ENCODE measurements at places on chromosomes 16 and 17. TPM values are rescaled to one million over a fixed set of nuclear protein-coding genes. Genes with fewer than 3 reads are reported as not detected.

GPRC5C gene
- 46.5 TPM for total RNA-seq

RHBDL1 gene
- total RNA-seq: 1.1 TPM

CPHXL2 gene
- total RNA-seq: not detected

TMEM92 gene
- not detected for total RNA-seq

ZG16 gene
- total RNA-seq: not detected

AOC2 gene
- total RNA-seq: not detected

DNA sequence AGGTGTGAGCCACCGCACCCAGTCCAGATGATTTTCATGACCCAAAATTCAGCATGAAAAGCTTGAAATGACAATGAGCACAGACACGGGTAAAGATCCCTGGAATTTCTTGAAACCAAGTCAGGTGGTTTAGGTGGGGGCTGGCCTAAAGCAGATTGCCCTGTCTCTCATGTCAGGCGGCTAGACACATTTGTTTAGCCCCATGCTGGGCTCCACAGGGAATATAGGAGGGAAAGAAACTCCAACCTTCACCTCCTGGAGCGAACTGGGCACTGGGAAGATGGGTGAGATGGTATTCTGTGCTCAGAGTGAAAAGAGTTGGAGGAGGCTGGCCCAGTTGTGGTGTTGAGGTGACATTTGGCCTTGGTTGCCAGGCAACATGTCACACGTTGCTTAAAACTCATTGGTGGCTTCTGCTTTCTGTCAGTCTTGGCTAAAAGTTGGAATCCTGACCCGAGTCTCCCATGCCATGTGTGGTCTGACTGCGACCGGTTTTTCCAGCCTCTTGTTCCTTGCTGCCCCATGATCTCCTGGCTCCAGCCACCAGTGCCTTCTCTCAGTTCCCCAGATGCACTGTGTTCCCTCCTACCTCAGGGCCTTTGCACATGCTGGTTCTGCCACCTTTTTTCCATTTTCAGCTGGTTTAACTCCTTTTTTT, 113.7 kb downstream of the ABCC6 start:
- H3K4me3 ChIP-seq: no peak overlapping the region
- peaks cover 6% of the 10 kb centered on the region for H3K4me1 ChIP-seq
- no peak for DNase-seq
- H3K36me3 ChIP-seq: peaks cover 64% of the 10 kb centered on the region

- 0 out of 2 replicates have a peak, but pooled peaks cover 4% of the 10 kb centered on the region for H3K27me3 ChIP-seq
- no peak for DNase-seq
- no peaks in the 10 kb centered on the region for H3K4me1 ChIP-seq
- H3K36me3 ChIP-seq: no peaks in the 10 kb centered on the region
- H3K27ac ChIP-seq: no peak overlapping the region
- H3K4me3 ChIP-seq: no peak overlapping the region
These were observed 86.4 kb downstream of the DNAH3 start for GRCh38 chr16:21064203-21064602.

DNA sequence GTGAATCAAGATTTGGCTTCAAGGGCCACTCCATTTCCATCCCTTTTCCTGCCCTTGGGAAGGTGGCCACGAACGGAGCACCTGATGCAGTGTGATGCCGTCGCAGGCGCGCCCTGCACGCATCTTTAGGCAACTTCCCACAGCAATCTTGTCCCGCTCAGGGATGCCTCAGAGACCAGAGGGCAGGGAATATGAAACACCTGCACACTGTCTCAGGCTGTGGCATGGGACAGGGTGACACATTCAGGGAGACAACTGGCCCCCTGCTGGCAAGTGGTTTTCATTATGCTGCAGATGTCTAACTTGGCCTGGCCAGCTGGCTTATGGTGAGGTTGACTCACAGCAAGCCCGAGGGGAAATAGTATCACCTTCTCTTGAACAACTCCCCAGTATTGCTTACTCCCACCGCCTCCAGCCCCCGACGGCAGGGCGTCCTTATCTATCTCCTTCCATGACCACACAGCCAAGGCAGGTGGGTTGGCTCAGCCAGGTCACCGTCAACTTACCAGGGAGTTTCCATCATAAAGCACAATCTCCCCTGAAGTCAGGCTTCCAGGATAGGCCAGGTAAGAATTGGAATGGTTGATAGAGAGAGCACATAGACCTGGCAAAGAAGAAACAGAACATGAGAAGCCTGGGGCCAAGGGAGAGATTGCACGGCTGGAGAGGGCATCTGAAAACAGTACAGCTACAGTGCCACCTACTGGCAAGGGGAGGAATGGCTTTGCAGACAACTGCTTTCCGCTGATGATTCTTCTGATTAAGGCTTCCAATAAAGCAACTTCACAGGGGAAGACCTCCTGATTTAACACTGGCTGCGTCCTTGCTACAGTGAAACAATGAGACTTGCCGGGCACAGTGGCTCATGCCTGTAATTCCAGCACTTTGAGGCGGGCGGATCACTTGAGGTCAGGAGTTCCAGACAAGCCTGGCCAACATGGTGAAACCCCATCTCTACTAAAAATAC, 21.1 kb downstream of the WIPI1 start:
- H3K27ac ChIP-seq: no peak overlapping the region
- no peaks in the 10 kb centered on the region for H3K27me3 ChIP-seq
- peaks cover 49% of the 10 kb centered on the region for H3K36me3 ChIP-seq

- H3K27ac ChIP-seq: no peak overlapping the region
- no peak for DNase-seq
- H3K27me3 ChIP-seq: no peaks in the 10 kb centered on the region
- H3K4me3 ChIP-seq: no peak overlapping the region
- H3K36me3 ChIP-seq: no peaks in the 10 kb centered on the region
- peaks cover 33% of the 10 kb centered on the region for H3K4me1 ChIP-seq
These were observed 2.2 kb upstream of the SLFN12L start for GRCh38 chr17:35539659-35540026.

DNA sequence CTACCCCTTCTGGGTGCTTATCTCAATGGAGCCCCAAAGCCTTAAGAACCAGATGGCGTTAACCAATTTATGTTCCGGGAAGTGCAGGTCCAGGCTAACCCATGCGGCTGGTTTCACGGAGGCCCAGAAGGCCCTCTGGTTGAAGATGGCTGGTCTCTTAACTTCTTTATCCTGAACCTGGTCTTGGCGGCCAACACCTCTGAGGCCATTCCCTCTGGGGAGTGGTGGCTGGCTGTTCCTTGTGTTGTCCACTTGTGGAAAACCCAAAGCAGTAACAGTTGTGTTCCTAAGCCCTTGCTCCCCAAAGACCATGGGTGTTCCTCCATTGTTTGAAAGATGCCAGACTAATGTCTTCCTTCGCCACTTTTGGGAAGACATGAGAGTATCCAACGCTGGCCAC, 1.5 kb downstream of the CDYL2 start:
- no peak for DNase-seq
- H3K27ac ChIP-seq: no peak overlapping the region
- peaks cover 7% of the 10 kb centered on the region for H3K4me1 ChIP-seq
- H3K36me3 ChIP-seq: no peaks in the 10 kb centered on the region
- no peak overlapping the region for H3K4me3 ChIP-seq

GRCh38 chr17:43720311-43721060, 38.1 kb downstream of the SOST start:
- DNase-seq: peak; percentile 82
- no peaks in the 10 kb centered on the region for H3K27me3 ChIP-seq
- no peaks in the 10 kb centered on the region for H3K36me3 ChIP-seq
- H3K4me3 ChIP-seq: peak overlapping the region; percentile 40

DNA sequence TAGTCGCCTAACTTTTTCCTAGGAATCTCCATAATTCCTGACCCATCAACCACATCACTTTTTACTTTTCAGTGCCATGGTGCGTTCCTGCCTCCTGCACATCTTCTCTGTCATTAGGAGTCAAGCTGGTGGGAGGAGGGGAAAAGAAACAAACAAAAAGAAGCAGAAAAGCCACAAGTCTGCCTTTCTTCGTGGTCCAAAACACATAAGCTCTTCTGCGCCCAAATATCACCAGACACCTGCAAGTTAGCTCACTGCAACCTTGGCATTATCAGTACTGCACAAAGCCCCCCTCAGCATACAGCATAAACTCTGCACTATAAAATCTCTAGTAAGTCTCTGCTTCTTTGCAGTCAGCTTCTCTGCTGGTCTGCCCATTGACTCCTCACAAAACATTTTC, 295.3 kb downstream of the HS3ST3B1 start:
- DNase-seq: no peak
- no peak overlapping the region for H3K27ac ChIP-seq
- no peaks in the 10 kb centered on the region for H3K36me3 ChIP-seq
- no peaks in the 10 kb centered on the region for H3K4me1 ChIP-seq

DNA sequence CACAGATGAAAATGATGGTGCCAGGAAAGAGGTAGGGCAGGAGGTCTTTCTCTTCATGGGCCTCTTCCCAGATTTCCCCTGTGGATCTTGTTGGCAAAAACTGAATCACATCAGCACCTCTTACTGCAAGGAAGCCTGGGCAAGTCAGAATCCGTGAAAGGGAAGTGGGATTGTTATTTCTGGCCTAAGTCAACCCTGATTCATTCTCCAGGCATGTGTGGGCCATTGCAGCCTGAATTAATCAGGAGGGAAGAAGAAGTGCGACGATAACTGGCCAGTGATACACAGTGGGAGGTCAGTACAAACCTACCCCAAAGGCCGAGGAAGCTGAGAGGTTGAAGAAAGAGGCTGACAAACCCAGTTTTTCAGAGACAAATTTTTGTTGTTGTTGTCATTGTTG, 17.9 kb upstream of the NSMCE1 start:
- no peaks in the 10 kb centered on the region for H3K27me3 ChIP-seq
- DNase-seq: peak; percentile 79
- peaks cover 17% of the 10 kb centered on the region for H3K4me1 ChIP-seq
- no peaks in the 10 kb centered on the region for H3K36me3 ChIP-seq
- peak overlapping the region; percentile 42 for H3K27ac ChIP-seq
